Kidney epithelial cell (primary cell): ENCODE measurements at places on chromosomes 5 and 9.

DNA sequence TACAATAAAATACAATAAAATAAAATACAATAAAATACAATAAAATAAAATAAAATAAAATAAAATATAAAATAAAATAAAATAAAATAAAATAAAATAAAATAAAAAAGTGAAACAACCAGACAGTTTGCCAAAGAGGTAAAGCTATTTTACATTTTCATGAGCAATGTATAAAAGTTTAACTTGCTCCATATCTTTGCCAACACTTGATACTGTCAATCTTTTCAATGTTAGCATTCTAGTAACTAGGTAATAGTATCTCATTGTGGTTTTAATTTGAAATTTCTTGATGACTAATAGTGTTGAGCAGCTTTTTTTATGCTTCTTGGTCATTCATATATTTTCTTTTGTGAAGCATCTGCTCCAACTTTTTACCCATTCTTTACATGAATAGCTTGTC is 17.3 kb downstream of the TTC33 start:
- no peak for DNase-seq

- DNase-seq: no peak
These were observed 13.8 kb downstream of the DNAJC18 start for GRCh38 chr5:139425497-139425896.

- no peak for DNase-seq
These were observed 11.2 kb downstream of the RCL1 start for GRCh38 chr9:4803670-4804530.

- DNase-seq: no peak
These were observed 211.8 kb downstream of the DCP2 start for GRCh38 chr5:113188436-113188835.

DNA sequence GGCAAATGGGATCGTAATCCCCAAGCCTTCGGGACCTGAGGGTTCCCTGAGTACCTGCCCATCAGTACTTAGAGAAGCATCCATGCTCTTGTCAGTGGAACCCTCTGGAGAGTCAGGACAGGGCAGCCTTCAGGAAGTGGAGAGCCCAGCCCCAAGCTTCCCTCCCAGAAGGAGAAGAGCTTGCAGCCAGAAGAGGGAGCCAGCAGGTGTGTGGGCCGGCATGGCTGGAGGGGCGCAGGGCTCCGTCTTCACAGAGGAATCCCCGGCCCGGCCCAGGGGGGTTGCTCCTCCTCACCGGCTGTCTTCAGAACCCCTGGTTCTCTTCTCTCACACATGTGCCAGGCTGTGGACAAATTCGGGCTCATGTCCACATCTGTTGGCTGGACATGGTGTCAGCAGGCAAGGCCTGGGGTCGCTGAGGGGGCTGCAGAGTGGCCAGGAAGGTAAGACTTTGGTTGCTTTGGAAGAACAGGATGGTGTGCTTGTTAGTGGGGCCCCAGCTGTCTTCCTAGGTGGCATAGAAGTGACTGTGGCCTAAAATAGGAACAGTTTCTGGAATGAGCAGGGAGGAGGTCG is 58.9 kb upstream of the RXRA start:
- no peak for DNase-seq

- DNase-seq: no peak
These were observed 89.3 kb upstream of the NR3C1 start for GRCh38 chr5:143492783-143493182.

- DNase-seq: peak; percentile 54
These were observed 78.2 kb downstream of the LURAP1L start for GRCh38 chr9:12853051-12853450.

DNA sequence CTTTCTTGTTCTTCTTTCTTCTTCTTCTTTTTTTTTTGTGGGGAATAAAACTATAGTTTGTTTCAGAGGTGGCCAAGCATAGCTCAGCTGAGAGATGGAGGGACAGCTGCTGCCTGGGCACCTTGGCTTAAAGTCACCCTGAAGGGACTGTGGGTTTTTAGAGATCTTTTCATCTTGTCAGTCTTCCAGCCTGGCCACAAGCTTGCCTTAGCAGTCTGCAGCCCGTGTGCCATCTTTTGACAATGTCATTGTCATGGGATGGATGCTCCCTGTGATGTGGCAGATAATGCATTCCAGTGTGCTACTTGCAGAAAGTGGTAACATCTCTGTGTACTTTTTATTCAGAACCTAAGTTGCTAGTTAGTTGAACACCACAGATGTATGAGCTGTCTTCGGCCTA is 280.8 kb downstream of the FANCC start:
- no peak for DNase-seq

- DNase-seq: no peak
These were observed 923 bp downstream of the SPATA6L start for GRCh38 chr9:4665357-4665756.

DNA sequence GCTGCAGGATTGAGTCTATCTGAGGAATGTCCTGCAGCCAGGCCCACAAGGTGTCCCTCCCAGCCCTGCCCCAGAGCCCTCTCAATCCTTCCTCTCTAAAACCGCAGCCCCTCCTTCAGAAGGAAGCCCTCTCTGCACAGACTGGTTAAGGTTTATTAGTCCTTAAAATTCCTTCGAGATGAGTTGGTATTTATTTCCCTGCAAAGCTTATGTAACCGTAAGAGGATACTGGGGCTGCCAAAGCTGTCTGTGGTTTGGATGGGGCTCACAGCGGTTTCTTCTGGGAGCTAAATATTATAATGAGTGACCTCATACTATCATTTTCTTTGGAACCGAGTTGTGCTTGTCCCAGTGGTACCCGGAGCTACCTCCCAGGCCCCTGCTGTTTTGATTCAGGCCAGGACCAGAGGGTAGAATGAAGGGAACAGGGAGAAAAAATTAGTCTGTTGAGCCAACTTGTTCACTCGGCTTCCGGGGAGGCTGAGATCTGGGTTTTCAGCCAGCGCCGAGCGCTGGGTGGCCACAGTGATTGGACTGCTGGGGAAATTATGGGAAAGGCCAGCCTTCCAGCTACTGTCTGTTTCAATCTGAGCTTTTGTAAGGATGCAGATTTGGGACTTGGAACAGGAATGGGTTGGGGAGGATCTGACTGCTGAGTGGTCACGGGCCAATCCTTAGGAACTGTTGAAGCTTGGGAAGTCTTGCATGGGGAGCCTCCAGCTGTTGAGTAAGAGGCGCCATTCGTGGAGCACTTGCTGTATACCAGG is 107.5 kb downstream of the NDFIP1 start:
- DNase-seq: peak; percentile 95

DNA sequence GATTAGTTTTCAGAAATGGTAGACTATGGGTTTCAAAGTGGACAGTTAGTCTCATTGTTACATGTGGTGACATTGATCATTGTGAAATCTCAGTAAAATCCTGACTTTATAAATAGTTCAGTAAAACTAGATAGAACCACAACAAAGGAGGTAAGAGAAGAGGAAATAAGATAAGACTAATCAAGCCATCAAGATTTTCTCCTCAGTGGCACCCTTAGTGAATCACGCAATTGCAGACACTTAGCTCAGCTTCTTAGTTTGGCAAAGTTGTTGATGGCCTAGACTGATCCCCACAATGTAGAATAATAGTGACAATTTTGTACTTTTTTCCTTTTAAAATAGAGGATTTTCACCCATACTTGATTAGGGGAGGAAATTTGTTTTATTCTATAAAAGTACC is 426.7 kb upstream of the ITGA1 start:
- DNase-seq: no peak

- DNase-seq: no peak
These were observed 566.6 kb upstream of the MEF2C start for GRCh38 chr5:89449392-89450148.

DNA sequence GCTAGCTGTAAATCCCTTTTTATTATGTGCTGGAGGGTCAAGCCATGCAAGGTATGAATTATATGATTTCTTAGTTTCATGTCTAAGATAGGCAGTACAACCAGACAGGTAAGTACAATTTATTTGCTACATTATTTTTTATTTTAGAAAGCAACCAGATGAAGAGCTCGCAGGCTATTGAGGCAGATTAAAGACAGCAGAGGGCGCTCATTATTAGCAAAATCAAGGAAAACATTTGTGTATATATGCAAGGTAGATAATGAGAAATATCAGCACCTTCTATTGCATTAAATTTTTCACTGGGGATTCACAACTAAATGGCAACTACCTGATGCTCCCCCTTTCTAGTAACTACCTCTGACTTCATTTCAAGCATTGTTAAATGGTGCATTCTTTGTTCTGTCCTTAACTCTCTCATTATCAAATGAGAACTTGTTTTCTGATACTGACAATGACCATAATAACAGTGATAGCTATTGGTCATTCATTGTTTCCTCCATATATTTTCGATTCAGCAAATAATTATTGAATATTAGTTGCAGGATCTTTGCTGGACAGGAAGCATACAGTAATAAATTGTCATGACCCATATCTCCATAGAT is 8.6 kb downstream of the SCGB3A2 start:
- DNase-seq: no peak

DNA sequence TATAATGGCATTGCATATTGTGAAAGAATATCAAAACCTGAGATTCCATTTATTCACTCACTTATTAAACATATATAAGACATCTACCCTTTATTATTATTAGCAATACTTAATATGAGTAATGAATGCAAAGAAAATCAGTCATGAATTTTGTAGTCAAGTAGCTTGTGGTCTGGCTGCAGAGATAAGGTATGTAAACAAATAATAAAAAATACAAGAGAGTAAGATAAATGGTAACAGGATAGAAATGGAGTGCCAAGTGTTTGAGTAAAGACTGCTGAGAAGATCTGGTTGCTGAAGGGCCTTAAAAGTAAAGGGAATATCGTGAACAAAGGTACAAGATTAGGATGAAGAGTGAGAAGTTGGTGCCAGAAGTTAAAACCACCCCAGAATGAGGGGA is 18.4 kb downstream of the TRIM32 start:
- no peak for DNase-seq

DNA sequence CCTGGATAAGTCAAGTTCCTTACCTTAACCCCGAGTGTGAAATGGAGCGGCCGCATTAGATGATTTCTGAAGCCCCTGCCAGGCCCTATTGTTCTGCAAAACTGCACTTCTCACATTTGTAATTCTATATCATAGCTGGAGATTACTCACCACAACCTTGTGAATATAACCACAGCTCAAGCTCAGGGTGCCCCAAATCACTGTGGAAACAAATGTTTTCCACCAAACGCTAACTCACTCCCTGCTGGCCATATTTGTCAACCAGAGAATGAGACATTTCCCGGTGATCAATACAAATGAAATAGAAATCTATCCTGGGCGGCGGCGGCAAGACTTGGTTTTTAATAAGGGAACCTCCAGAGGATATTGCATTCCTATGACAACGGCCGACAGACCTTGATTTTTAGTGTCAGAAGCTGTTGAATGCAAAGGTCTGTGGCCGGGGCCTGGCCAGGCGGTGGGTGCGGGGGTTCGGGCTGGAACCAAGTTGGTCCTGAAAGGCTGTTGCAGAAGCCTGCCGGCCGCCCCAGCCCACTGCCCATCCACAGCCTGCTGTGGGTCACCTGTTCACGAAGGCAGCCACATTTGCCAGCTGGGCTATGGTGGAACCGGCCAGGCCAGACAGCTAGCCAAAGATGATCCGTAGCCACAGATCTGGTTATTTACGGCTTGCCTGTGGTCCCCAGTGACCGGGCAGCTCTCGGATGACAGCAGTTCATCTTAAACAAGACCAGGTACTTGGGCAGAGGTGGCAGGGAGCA is 93.9 kb upstream of the LMX1B start:
- no peak for DNase-seq

DNA sequence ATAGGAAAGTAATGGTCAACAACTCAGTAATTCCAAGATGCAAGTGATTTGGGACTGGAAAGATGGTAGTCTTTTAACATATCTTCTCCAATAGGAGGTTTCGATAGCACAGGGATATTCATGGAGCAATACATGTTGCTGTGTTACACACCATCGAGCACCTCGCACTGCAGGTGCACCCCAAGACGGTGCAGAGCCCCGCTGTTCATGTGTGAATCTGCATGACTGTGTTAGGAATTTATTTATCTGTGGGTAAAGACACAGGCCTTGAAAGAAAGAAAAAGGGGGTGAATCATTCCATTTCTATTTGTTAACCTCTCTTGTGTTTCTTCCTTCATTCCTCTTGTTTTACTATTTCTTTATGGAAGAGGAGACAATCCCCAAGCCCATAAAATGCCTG is 217.1 kb downstream of the EBF1 start:
- no peak for DNase-seq

GRCh38 chr9:38441347-38442085 is 17.3 kb upstream of the IGFBPL1 start:
- DNase-seq: no peak

GRCh38 chr5:73344835-73345234 is 103.7 kb downstream of the FOXD1 start:
- no peak for DNase-seq

- no peak for DNase-seq
These were observed 267.9 kb downstream of the ENC1 start for GRCh38 chr5:74372502-74373064.

DNA sequence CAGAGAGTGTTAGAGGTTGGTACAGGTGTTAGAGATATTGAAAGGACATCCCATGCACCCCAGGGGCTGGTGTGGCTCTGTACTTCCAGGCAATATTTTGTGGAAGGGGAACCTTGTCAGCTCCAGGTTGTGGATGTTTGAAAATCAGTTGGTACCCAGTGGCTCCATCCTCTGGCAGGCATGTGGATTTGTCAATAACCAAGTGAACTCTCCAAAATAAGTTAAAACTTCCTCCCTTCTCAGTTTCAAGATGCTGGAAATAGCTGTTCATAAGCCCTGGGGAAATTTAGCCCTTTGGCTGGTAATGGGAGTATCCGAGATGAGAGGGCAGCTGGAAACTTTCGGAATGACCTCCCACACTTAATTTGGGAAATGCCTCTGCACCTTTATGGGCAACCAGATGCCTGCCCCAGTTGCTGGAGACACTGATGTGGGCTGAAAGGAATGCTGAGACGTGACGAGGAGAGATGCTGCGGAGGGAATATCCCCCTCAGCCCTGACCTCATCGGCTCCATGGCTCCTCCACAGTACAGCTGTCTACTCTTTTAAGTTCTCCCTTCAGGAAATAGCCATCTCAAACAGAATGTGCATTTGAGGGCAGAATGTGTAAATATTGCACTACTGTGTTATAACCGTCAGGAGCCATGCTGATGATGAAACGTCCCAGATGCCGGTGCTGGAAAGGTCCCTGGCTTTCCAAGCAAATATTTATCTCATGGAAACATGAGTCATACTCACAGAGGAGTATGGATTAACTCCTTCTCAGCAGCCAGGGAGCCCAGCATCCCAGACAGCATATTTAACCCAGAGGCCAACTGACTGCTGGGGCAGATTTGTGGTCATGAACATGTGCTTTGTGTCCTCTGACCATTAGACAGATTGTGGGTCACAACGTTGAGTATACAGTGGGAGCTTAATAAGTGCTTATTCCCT is 29.5 kb downstream of the TGFBI start:
- peak; percentile 90 for DNase-seq
